Caki2 (cell line): ENCODE measurements at places on chromosomes 2 and 18.

DNA sequence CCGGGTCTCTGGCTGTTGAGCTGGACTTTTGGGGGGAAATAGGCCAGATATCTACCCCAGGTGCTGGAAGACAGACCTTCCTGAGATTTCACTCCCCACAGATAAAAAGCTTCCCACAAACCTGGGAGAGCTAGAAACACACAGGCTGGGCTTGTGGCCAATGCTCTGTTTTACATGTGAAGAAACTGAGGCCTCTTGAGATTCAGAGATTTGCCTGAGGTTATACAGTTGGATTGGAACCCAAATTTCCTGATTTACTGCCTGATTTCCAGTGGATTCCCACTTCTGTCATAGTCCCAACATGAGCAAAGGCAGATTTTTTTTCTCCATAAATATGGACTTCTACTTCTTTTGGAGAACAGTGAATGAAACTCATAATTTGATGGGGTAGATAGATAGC, 360.2 kb downstream of the SETBP1 start:
- no peak for DNase-seq

GRCh38 chr2:183214680-183215079, 90.4 kb downstream of the NUP35 start:
- no peak for DNase-seq

DNA sequence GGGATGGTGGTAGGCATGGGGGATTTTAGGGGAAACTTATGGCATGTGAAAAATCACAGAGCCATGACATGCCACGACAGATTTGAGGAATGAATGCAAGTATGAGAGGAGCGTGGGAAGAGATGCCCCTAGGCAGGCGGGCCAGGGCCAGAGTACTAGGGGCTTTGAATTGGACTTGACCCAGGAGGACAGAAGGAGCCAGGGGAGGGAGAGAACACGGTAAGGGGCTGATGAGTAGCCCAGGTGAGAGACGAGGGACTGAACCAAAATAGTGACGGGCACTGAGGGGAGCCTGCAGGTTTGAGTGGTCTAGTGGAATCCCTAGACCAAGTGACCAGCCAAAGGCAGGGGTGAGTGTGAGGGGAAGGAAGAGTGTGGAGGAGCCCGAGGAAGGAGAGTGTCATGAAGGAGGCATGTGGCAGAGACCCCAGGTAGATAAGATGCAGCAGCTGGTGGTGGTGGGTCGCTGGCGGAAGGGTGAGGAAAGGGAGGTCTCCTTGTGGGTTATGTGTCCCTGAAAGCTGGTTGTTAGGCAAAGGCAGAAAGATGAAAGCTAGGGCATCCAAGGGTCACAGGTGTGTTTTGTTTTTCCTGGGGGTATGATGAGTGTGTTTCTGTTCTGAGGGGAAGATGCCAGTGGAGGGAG, 48.7 kb downstream of the ZBTB7C start:
- DNase-seq = no peak

DNA sequence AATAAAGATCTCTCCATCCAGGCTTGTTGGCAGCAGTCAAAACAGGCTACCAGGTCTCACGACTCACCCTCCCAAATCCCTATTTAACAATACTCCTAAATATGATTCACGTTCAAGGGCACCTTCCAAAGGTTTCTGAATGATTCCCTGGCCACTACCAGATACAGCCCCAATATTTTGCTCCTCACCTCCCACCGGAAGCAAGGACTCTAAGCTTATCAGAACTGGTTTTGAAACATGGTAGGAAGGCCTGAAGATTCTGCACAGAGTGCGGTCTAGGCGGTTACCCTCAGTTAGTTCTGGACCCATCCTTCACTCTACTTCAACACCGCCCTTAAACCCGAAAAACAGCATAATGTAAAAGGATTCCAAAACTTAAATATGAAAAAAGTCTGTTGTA, 5.2 kb downstream of the PPP4R1 start:
- DNase-seq = no peak

DNA sequence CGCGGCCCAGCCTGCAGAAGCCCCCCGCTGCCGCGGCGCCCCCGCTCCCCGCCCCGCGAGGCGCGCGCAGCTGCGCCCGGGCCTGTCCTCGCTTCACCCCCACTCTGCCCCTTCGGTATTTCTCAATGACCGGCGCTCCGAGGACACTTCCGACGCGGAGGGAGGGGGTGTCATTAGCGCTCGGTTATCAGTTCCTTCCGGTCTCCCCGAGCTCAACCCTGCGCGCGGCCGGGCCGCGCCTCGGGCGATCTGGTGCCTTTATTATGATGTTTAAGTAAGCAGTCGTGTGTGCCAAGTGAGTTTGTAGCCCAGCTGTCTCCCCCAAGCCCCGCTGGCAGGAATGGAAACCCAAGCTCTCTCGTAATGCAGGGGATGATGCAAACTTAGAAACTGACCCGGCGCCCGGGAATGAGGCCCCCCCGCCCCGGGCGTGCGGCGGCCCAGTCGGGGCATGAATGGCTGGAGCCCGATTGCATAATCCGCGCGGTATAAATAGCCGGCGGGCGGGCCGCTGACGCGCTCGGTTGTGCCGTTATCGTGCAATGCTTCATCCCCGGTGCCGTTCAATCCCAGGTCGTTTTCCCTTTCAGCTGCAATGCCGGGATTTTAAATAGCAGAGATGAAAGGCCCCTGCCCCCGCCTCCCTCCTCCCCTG, 3.9 kb upstream of the SPRED2 start:
- DNase-seq = peak; percentile 84

GRCh38 chr2:207138627-207139297, 27.0 kb downstream of the KLF7 start:
- DNase-seq = no peak

- DNase-seq = no peak
Measured at GRCh38 chr18:37563931-37564392, 1.6 kb downstream of the CELF4 start.

DNA sequence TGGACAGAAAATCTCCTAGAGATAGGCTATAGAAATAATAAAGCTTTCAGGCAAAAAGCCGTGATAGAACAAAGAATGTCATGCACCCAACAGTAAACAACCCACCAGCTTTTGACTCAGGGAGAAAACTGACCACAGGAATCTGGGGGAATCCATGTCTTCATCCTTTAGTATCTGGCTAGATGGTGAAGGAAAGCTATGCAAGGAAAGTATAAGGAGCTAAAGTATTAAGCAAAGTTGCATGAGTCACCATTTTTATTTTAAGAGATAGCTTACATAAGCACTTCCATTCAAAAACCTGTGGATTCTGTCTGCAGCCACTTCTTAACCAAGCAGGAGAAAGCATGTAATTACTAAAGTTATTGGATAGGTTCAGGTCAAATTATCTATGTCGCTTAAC, 363.8 kb downstream of the LRP1B start:
- DNase-seq = peak; percentile 32

DNA sequence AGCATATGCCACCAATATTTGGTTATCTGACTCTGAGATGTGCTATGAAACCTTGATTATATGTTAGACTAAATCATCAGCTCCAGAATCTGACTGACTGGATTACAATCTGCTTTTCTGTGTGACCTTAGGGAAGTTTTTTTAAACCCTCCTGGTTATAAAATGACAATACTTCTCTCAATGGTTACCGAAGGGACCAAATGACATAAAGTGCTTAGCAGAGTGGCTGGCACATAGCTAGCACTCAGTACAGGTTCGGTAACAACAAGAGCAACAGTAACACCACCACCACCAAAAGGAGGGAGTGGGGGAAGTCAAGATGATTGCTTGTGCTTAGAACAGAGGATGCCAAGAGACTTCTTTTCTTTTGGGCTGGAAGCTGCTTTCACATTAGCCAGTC, 306.2 kb downstream of the PTPRM start:
- no peak for DNase-seq

DNA sequence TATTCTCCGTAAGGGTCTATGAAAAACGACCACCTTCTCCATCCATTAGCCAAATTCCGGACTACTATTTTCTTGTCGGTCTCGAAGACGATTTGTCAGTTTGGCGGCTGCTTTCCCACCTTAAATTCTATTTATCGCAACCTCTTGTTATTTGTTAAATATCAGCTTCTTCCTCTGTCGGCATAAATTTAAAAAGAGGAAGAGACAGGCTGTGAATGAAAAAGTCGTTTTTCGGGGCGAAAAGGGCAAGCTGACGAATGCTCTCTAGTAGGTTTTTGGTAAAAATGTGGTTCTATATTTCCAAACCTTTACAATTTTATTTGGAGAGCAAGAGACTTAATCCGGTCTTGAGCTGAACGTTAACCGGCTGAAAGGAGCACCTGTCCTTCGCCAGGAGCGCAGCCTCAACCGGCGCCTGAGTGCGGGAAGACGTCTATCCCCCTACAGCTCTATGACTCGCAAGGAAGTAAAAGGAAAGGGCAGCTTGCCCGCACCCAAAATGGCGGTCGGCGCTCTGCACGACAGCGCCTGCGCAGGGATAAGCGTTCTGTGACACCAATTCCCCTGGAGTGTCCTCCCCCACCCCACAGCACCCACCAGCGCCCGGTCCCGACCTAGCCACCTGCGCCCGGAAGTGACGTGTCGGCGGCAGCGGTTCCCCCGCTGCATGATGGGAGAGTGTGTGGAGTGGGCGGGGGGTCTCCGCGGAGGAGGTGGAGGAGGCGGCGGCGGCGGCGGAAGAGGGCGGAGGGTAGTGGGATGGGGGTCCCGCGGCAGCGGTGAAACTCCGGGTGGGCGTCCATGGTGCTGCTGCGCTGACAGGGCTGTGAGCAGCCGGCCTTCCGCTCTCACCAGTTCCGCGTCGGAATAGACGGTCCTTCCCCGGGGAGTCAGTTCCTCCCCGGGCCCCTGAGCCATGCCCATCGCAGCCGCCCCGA, at the start of gene AFTPH:
Gene AFTPH, plus strand, starts transcription at position 663 of the 938 bp plus-strand sequence. CDS start 27,147 bp downstream, outside the sequence.
- DNase-seq = peak; percentile 99

DNA sequence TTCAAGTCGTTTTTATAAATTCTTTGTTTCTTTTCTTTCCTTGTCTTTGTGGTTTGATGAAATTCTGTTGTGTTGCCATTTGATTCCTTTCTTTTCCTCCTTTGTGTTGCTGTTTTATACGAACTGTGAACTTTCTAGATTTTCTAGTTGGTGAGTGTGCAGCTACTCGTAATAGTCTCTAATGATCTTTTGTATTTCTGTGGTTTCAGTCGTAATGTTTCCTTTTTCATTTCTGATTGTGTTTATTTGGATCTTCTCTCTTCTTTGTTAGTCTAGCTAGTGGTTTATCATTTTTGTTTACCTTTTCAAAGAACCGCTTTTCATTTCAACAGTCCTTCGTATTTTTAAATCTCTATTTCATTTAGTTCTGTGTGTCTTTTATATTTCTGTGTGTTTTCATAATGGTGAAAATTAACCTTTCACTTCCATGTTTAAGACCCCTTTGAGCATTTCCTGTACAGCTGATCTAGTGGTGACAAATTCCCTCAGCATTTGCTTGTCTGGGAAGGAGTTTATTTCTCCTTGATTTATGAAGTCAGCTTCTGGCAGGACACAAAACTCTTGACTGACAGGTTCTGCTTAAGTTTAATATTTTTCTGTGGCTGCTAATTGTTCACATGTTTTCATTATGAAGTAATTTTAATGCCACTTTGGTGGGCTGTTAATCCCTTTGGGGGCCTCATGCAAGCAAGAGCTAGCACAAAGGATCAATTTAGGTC, 16.2 kb upstream of the MALT1 start:
- DNase-seq = no peak

GRCh38 chr2:148955798-148956197, 80.8 kb downstream of the KIF5C start:
- no peak for DNase-seq

DNA sequence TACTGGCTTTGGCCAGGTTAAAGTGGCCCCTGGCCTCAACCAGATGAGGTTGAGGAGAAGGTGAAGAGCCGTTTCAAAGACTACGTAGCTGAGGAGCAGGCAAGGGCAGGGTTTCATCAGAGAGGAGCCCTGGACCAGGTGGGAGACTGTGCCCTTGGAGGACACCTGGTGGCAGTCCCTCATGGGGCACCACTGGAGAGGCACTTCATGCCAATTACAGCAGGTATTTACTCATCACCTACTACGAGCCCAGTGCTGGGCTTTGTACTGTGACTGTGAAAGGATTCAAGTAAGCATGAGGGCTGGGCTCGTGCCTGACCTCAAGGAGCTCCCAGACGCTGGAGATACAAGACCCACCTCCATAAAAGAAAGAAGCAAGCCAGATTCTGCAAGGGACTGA, 37.6 kb downstream of the SMAD7 start:
- no peak for DNase-seq

DNA sequence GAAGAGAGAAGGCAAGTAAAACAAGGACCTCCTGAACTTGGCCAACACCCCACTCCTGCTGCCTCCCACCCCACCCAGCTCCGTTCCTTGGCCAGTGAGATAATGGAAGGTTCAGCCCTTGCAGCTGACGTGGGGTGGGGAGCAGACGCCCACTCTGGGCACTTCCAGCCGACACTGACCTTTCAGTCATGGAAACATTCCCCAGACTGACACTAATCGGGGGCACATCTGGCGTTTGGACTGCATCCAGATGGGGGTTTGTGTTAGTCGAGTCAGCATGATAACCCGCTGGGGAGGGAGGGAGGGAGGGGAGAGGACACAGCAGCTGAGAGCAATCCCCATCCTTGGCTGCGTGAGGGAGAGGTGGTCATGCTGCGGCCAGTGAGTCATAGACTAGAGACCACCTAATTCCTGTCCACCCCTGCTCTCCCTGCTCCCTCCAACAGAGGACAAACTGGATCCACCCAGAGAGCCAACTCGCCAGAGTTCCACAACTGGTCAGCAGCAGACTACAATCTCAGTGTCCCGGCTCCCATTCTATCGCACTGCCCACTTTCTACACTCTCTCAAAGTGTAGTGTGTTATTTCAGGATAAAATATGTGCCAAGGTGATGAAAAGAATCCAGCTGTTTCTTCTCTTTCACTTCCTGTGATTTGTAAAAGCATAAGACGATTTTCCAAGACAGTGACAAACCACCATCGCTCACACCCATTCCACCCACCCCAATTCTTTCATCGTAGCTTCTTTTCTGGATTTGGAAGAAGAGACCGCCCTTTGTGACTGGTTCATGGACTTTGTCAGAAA, 115.4 kb upstream of the PKDCC start:
- peak; percentile 4 for DNase-seq

- no peak for DNase-seq
Measured at GRCh38 chr2:121085801-121086200, 199.2 kb downstream of the TFCP2L1 start.

DNA sequence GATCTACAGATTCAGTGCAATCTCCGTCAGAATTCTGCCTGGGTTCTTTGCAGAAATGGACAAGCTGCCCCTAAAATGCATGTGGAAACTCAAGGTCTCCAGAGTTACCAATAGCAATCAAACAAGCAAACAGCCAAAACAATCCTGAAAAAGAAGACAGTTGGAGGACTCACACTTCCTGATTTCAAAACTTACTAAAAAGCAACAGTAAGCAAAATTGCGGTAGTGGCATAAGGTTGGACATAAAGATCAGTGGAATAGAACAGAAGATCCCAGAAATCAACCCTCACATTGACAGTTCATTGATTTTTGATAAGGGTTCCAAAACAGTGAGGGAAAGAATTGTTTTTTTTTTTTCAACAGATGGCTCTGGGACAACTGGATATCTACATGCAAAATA, 59.7 kb downstream of the NPPC start:
- DNase-seq = no peak
